ENCODE measurements at places on chromosomes 1 and 21.
A peak's percentile ranks its signal among the peaks of the same experiment; 100 is the strongest.

DNA sequence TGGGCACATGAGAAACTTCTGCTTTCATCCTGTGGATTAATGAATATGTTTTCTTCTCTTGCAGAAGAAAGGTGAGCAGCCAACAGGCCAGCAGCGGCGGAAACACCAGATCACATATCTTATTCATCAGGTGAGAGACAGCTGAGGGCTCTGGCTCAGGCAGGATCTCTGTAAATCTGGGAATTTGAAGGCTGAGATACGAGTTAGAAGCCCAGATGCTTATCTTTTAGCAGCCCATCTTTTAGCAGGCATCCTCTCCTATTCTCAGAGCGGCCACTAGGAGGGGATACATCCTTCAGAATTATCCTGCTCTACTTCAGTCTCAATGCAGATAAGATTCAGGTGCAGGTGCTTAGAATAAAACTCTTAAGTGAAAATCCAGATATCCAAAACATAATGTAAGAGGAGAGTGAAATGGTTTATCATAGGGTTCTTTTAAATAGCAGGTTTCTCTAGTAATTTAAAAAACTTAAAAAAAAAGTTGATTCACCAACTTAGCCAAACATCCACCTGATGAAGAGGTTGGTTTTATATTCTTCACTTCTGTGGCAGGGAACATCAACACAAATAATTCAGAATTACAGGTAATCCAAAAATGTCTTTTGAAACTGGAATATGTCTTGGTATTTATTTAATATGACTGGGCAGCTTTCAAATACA is 19.3 kb downstream of the SH2D2A start:
- no peak for DNase-seq

GRCh38 chr1:150149271-150150132 is at the start of gene PLEKHO1:
TSS of gene PLEKHO1 (plus strand) at chr1:150149916. CDS start at chr1:150150258, 342 bp downstream.
- peak; percentile 68 for DNase-seq

DNA sequence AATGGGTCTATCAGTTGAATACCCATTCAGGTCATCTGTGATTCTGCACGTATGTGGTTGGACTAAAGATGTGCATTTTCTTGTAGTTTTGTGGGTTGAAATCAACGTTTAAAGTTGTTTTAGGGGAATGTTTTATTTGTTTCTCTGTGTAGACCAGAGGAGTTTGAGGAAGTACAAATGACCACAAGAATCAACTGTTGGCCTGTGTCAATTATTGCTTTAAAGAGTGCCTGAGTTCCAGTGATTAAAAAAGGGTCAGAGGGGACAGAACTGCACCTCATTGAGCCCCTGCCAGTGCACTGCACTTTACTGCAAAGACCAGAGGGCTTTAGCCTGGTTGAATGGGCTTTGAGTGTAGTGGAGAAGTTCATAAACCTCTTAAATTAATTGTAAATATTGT is 190.3 kb downstream of the VPS13D start:
- no peak for DNase-seq

- DNase-seq = no peak
These were observed 534 bp upstream of the WRAP73 start for GRCh38 chr1:3650248-3651025.

DNA sequence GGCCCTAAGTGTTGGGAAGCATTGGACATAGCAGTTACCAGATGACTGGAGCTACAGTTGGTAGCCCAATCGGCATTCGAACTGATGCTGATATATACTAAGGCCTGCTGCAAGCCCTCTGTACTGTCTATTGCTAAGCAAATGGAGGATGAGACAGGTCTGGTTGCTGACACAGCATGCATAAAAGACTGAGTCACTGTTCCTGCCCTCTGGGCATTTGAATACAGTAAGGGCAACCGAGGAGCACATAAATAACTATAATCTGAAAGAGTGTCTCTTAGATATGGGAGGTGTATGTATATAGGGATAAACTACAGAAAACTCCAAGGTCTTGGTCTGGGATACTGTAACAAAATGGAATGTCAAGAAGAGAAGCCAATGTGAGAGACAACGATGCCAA is 16.8 kb upstream of the MARK1 start:
- DNase-seq = no peak

GRCh38 chr1:200969726-200970561 is 53.6 kb downstream of the KIF21B start:
- no peak for DNase-seq

DNA sequence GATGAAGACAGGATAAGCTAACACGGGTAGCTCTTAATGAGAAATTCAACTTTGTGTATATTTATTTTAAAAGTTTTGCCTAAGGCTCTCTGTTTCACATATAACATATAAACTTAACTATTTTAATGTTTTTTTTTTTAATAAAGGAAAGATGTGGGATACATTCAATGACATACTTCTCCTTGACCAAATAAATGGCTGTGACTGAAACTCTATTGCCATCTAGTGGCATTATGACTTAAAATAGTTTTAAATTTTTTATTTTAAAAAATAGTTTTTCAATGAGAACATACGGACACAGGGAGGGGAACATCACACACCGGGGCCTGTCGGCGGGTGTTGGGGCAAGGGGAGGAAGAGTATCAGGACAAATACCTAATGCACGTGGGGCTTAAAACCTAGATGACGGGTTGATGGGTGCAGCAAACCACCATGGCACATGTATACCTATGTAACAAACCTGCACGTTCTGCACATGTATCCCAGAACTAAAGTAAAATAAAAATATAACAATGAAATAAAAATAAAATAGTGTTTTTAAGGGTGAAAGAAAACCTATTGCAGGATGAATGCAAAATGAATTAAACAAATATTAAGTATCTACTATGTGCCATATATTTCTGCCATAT is 83.4 kb downstream of the LYST start:
- DNase-seq = no peak

DNA sequence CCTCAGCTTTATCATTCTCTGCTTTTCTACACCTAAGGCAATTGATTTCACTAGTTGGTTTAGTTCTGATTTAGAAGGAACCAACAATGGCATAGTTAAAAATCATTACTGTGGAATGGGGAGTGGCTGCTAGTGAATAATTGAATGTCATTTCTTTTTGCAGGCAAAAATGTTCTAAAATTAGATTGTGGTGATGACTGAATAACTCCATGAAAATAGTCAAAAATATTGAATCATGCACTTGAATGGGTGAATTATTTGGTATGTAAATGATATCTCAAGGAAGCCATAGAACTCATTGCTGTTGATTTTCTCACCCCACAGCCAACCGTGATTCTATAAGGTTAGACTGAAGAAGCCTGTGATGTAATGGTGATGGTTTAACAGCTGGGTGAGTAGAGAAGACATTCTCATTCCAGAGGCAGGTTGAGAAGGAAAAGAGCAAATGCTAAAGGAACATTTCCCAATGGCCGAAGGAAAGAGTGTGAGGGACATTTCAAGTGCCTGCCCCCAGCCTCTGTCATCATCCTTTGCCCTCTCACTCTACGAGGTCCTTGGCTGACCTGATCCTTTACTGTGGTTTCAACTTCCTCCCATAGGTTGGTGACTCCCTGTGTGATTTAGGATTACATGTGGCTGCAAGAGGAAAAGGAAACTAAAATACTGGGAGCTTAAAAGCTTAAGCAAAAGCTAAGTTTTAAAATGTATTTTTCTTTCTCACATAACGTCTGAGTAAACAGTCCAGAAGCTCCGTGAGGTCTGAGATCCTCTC is 12.5 kb downstream of the OVAAL start:
- DNase-seq = no peak

DNA sequence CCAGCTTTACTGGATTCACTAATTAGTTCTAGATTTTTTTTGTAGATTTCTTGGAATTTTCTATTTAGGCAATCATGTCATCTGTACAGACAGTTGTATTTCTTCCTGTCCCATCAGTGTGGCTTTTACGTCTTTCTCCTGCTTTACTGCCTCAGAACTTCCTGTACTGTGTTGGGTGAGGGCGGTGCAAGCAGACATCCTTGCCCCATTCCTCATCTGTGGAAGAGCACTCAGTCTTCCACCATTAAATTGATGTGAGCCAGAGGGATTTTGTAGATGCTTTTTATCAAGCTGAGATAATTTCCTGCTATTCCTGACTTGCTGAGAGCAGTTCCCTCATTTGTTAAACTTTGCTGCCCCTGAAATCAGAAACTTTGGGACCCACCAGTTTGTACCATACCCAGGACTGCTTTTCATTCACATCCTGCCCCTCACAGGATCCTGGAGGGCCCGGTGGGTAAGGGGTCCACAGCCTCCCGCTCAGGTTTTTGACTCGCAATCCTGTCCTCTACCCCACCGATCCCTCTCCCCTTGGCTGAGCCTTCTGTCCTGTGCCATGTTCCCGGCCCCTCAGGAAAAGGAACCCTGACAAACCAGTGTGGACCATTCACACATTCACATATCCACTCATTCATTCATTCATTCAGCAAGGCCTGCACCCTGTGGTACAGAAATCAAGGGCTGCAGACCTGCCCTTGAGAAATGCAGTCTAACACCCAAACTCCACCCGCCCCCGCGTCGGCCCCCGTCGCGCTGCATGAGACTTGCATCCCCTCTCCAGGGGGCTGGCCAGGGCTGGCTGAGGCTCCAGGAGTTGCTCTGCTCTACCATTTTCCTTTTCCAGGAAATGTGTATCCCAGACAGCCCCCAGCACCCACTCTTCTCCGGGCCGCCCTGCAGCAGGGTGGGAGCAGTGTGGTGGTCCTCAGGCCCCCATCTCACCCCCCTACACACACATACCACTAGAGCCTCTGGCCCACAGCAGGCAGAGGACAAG is 246.5 kb upstream of the VAMP3 start:
- DNase-seq = no peak

- no peak for DNase-seq
These were observed 2.8 kb downstream of the KCNQ4 start for GRCh38 chr1:40786171-40786994.

- DNase-seq = no peak
These were observed 3.8 kb upstream of the MUL1 start for GRCh38 chr1:20511518-20512428.

DNA sequence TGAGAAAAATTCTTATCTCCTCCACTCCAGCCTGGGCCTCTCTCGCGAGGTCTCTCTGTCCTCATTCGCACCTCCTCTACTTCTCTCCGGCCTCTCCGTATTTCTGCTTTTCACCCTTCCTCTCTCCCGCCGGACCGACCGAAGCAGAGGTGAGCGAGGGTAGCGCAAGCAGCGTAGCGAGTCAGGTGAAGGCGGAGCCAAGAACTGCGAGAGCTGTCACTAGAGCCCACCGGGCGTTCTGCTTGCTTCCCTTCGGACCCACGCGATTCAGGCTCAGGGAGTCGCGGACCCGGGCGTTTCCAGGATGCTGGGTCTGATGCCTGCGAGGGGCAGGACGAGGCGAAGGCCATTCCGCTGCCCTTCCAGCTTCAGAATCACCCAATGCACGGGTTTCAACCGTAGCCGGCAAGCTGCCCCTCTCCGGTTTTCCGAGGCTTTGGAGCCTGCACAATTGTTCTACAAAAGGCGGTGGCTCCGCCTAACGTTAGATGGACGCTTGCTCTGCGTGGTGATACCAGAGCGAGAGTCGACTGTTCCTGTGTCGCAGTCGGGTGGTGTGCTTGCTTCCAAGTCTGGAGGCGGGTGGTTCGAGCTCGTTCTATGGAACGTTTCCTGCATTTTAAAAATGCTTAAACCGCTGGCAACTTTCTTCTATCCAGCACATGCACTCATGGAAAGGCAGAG is 310.2 kb downstream of the FAM72C start:
- DNase-seq = no peak

- DNase-seq = no peak
These were observed 25.2 kb upstream of the ABCG1 start for GRCh38 chr21:42193721-42194120.

GRCh38 chr1:81069856-81070255 is 730.9 kb upstream of the ADGRL2 start:
- DNase-seq = no peak

DNA sequence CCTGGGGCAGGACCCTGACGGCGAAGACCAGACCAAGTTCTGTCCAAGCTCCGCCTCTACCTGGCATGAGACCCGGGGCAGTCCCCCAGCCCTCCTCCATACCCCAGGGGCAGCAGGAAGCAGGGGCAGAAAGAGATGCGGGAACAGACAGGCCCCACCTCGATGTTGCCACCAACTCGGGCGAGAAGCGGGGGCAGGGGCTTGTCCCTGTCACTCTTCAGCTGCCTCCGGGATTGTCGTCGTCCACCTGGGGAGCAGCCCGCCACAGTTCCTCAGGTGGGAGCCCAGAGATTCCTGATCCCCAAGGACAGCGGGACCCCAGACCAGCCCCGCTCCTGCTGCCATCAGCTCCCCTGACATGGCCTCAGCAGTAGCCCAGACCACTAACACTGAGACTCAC is 54.8 kb downstream of the CHD5 start:
- DNase-seq = no peak

- no peak for DNase-seq
These were observed 402.3 kb upstream of the USP24 start for GRCh38 chr1:55617288-55617982.

- no peak for DNase-seq
These were observed 32.1 kb upstream of the PAXBP1 start for GRCh38 chr21:32803651-32804050.

GRCh38 chr1:232875536-232875935 is 70.3 kb downstream of the MAP10 start:
- no peak for DNase-seq

- no peak for DNase-seq
These were observed 134.2 kb downstream of the GDAP2 start for GRCh38 chr1:117795190-117795589.

GRCh38 chr1:218565377-218565776 is 220.2 kb downstream of the TGFB2 start:
- DNase-seq = no peak

GRCh38 chr21:28916150-28916893 is 76.4 kb downstream of the LTN1 start:
- no peak for DNase-seq

DNA sequence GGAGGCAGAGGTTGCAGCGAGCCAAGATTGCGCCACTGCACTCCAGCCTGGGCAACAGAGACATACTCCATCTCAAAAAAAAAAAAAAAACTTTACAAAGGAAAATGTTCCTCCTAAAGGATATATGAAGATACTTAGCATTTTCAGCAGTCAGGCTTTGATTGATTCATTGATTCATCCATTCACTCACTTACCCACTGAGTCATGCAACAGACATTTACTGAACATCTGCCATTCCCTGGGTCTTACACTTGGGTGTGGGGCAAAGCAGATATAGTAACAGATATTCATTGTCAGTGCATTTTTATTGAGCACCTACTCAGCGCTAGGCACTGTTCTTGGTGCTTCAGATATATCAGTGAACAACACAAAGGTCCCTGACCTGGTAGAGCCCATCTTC is 5.6 kb upstream of the LACTBL1 start:
- DNase-seq = no peak

DNA sequence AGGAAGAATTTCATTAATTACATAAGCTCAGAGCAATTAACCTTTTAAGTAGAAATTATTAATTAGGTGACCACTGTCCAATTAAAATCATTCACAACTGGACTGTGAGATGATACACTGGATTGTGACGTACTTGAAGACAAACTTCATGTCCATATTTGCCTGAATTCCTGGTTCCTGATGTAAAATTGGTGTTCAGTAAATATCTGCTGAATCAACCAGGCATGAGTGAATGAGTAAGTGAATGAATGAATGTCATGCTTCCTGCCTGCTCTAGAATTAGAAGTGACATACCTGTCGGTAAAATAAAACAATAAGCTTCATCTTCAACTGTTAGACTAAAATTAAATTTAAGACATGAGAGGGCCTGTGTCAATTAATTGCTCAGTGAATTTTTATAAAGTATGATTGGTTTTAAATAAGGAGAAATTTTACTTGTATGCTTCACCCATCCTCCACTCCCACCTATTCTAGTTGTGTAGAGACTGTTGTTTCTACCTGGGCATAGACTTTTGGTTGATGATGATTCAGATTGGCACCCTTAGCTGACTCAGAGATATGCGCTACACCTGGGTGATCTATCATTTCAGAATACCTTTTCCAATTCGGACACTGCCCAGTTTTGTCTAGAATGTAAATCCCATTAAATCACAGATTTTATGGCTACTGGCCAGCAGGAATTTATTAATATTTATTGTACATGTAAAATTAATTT is 56.9 kb upstream of the PTGS2 start:
- no peak for DNase-seq

All from omental fat pad (tissue), 4 donors.